ENCODE measurements at places on chromosomes 2 and 18. TPM values are rescaled to one million over a fixed set of nuclear protein-coding genes. Genes with fewer than 3 reads are reported as not detected.

FAM237A gene
- total RNA-seq: not detected

HMSD gene
- total RNA-seq: not detected

C2orf80 gene
- not detected for total RNA-seq

HRH4 gene
- total RNA-seq: 0.29 TPM

UGT1A9 gene
- not detected for total RNA-seq

WBP1 gene
- 58.0 TPM for total RNA-seq

IL36G gene
- not detected for total RNA-seq

EFR3B gene
- 0.98 TPM for total RNA-seq

GRCh38 chr2:232588680-232589585 lies 38.4 kb downstream of the EIF4E2 start:
- DNase-seq: peak; percentile 67

DNA sequence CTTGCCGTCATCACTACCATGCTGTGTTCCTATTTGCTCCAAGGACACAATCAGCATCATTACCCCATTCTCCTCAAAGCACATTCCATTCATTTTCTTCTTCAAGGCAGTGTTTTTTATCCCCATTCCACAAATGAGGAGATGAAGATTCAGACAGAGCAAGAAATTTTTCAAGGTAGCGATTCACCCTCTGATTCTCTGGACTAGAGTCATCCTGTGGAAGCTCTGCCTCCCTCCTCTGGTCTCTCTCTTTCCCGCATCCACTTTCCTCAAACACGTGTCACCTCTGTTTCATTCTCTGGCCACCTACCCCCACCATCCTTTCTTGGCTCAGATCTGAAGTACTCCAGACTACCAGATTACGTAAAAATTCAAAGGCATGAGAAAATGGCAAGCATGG lies 297.9 kb downstream of the SOX11 start:
- DNase-seq: no peak

GRCh38 chr2:113039719-113040118 lies 12.9 kb downstream of the IL36B start:
- DNase-seq: no peak

DNA sequence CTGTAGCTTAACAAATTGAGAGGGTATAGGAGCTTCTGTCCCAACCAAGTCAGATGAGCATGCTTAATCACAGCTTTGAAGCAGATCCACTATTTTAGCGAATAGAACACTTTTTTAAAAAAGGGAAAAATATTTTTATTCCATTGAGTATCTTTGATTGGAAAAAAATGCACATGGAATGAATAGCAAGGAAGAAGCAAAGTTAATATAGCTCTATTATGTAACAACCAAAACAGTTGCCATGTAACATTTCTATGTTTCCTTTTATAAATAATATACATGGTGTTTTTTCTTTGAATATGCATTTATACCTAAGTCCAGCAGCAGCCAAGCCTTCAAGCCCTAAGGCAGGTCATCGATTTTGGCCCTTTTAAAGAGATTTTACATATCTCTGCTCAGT lies 21.4 kb upstream of the SPTBN1 start:
- no peak for DNase-seq

- no peak for DNase-seq
Observed at GRCh38 chr2:227774011-227774624, 28.4 kb downstream of the SCYGR8 start.

DNA sequence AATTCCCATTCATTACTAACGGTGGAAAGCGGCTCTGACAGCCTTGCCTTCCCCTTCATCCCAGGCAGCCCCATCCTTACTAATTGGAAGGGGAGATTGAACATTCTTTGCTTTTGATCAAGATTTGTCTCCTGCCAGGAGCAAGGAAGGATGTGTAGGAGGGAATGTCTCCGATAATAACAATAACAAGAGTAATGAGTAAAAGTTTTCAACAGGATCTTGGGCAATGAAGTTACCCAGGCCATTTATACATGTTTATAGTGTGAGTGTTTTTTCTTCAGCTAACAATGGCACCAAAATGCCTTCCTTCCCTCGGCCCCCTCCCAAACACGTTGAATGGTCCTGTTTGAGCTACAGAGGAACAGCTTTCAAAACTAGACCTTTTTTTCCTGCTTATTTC lies 83.8 kb downstream of the GATA6 start:
- no peak for DNase-seq

DNA sequence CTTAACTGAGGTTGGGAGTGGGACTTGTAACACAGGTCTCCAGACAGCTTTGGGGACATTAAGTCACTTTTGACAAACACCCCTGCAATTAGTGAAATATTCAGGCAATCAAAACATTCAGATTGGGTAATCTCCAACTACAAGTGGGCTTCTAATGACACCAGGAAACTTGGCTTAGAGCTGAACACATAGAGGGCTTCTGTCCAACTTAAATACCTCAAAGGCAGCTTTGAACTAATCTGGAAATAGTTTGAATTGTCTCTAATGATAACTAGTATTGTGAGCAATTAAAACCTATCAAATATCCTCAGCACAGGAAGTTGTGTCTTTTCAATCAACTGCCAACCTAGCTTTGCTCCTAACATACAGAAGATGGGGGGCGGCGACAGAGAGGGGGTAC lies 5.1 kb upstream of the ASPRV1 start:
- DNase-seq: no peak

DNA sequence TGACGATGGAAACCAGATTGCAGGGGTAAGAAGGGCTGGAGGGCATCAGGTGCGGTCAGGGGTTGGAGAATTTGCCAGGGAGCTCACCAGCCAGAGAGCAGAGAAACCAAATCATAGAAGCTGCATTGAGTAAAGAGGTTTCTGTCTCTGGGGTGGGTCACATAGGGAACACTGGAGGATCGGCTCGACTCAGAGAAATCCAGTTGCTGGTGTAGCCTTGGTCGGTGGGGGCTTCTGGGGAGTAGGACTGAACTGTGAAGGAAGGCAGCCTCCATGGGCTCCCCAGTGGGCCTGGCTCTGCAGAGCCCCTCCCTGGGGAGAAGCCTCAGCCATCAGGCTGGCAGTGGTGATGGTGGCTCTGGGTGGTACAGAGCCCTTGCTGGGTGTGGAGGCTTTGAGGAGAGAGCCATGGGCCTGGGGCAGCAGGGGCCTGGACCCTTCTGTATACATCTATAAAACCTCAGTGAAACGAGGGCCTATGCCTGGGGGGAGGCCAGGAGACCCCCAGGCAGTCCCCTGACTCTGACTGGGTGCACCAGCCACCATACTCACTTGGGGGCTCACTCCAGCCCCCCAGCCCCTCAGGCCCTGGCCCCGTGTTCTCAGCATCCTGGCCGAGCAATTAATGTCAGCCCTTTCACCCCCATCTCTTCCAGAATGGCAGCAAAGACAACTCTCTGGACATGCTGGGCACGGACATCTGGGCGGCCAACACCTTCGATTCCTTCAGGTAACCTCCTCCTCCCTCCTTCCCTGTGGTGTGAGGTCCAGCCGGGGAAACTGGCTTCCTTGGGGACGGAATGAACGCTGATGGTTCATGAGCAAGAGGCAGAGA lies 124.5 kb downstream of the CTIF start:
- DNase-seq: no peak

DNA sequence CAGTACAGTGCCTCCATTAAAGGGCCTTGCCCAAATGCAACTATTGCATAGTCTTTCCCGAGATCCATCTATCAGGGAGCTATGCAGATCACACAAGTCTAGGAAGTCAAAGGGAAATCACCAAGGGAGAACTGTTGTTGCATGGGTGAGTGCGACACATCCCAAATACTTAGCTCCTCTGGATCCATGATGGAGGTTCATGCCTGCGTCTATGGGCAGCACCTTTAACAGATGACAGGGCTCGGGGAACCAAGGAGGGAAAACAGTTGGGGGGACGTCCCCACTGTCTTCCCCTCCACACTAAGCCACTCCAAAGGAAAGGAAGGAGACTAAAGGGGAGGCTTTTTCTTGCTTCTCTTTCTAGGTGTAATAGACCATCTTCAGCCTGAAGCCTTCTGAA lies 552.8 kb upstream of the PKDCC start:
- no peak for DNase-seq

- no peak for DNase-seq
Observed at GRCh38 chr2:103945083-103945482, 908.8 kb upstream of the POU3F3 start.

- no peak for DNase-seq
Observed at GRCh38 chr2:145910416-145910815, 1390.5 kb upstream of the ZEB2 start.

- DNase-seq: no peak
Observed at GRCh38 chr2:28546242-28546641, 50.4 kb downstream of the PLB1 start.

DNA sequence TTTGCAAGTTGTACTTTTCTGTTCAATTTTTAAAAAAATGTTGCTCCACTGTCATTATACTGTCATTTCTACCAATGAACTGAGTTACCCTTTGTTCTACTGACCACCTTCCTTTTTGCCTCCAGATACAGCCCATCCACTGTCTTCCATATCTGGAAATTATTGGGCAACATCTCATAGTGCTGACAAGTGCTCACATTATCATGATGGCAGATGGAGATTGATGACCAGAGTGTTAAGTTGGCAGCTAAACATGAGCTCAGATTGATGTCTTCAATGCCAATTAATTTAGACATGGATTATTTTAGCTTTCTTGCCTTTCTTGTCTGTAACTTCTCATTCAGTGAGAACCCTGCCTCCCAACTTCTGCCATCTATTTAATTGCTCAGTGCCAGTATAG lies 76.6 kb downstream of the KIAA1328 start:
- DNase-seq: no peak

Measured in breast epithelium (tissue), 4 donors.